ENCODE measurements at places on chromosomes 16 and 17.

- DNase-seq = no peak
These were observed 38.0 kb downstream of the CA10 start for GRCh38 chr17:52120465-52120864.

DNA sequence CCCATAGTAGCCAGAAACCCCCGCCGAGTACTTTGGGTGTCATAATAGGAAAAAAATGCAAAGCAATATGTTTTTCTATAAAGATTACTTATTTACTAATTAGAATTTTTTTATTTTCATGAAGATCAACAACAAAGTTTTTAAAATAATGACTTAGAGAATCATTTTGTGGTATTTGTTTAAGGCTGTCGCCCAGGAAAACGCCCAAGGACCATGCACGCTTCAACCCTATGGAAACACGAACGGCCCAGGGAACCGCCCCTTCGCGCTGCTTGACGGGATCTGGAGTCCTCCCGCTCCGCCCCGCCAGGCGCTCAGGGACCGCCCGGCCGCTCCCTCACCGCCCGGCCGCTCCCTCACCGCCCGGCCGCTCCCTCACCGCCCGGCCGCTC lies 408 bp upstream of the KPNA2 start:
- no peak for DNase-seq

DNA sequence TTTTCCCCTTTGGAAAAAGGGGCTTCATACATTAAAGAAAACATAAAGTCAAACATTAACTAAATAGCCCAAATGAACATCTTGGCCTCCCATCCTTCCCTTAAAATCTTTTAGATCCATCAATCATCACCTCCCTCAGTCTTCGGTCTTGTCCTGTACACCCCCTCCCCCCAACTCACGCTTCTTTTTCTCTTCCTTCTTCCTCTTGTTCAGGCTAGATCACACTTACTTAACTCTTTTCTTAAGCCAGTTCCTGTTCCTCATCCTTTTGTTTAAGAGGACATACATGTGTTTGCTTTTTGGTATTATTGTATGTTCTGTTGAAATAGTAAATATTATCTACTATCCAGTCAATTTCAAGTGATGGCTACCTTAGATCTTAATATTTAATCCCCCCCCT lies 5.5 kb downstream of the MFSD6L start:
- DNase-seq = no peak

DNA sequence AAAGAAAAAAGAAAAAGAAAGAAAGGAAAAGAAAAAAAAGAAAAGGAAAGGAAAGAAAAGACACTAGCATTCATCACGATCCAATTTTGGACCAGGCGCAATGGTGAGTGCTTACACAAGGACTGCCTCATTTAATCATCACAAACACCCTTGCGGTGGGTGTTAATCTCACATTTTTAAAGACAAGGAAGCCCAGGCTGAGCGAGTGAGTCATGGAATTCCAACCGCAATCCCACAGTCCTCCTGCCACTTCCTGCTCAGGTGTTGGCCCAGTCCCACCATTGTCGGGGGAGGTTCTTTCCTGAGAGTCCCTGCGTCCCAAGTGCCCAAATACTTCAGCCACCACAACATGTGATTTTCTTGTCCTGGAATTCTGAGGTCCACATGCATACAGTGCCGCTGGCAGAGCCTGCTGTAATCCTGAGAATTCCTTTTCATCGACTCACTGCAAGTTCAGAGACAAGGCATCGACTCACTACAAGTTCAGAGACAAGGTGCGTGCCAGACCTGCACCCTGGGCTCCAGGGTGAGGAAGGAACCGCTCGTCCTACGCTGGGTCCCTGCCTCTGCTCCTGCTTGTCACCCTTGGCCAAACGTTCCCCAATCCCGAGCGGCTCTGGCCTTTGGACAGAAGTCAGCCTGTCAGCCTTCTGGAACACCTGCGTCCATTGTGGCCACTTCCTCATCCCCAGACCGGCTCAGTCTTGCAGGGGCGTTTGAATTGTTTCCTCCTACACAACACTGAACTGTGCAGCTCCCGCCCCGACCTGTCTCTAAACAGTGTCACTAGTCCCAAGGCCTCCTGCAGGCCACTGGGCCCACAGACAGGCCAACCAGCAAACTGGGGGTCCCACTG lies 5.8 kb downstream of the ZG16B start:
- no peak for DNase-seq

DNA sequence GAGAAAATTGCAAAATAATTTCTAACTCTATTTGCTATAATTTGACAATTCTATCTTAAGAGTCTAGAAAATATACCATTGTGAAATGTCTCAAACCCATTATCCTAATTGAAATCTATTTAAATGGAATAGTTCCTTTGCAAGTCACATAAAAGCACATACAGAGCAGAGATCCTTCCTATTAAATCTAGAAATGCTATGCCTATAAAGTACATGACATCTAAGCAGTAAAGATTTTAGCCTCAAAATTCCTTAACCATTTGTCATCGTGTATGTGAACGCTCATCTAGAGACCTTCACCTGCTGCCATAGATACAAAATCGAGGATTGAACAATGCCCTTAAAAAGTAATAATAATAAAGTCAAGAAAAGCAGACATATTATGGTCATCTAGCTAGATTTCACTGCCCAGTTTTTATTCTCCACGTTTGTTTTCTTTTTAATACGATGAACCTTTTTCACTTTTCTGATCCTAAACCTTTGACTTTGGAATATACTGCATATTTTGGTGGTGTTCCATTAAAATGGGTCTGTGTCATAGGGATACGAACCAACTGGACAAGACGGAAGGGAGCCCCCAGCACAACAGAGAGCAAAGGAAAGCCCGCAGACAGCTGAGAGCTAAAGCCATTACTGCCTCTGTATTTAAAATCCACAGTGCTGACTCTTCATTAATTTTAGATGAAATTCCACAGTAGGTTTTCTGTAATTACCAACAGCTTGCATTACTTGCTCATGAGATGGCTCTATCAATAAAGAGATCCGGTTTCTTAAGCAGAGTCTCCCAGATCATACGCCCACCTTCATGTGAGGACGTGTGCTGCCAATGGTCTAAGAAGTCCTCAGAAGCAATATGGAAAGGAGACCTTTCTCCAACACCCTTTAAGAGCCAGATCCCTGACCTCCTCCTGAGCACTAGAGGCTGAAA lies 17.6 kb downstream of the TEX2 start:
- DNase-seq = no peak

- DNase-seq = no peak
These were observed 9.4 kb downstream of the ALOX15B start for GRCh38 chr17:8048236-8048635.

Measured in hematopoietic multipotent progenitor cell treated with erythropoietin and hydrocortisone succinate and interleukin-3 and kit ligand, for 17 days (in vitro differentiated cells).